CMK (cell line): ENCODE measurements at places on chromosomes 1 and 21.

DNA sequence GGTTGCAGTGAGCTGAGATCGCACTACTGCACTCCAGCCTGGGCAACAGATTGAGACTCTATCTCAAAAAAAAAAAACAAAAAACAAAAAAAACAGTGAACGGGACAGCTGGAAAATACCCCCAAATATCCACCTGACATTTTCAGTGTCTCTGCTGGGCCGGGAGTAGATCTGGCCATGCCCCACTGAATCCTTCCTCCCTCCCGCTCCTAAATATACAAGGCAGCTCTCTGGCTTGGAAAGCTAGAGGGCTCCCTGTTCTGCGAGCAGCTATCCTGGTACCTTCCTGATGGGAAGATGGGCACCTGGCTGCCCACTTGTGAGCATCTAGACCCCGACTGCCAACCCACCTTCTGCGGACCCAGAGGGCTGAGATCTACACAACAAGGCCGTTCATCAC, 21.4 kb downstream of the SPSB1 start:
- DNase-seq = no peak

GRCh38 chr1:225493591-225494246, 65.9 kb upstream of the LBR start:
- no peak for DNase-seq

- DNase-seq = no peak
Observed at GRCh38 chr1:14666373-14666772, 67.9 kb downstream of the KAZN start.

DNA sequence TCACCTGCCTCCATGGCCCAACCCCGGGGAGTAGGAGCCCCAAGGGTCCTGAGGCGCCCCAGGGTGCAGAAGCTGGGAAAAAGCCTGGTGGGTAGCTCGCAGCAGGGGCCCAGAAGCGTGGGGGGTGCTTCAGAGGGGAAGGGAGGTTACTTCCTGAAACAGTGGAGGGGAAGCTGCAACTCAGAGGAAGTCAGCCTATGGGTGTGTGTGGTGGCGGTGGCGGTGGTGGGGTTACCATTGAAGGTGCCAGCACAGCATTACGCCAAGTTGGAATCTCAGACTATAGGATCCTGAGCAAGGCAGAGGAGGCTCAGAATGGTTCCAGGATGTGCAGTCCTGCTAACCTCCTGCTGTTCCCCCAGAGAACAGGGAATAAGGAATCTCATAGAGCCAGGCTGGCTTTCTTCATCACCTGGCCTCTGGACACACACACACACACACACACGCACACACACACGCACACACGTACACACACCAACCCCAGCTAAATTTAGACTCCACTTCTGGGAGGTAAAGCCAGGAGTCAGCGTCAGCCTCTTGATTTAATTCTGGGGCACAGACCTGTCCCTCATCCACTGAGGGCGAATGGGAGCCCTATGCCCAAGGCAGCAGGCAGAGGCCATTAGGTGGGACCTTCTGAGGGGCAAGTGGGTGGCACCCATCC, 1.3 kb downstream of the DENND4B start:
- peak; percentile 79 for DNase-seq

GRCh38 chr1:45012639-45013278, 705 bp downstream of the UROD start:
- peak; percentile 99 for DNase-seq

DNA sequence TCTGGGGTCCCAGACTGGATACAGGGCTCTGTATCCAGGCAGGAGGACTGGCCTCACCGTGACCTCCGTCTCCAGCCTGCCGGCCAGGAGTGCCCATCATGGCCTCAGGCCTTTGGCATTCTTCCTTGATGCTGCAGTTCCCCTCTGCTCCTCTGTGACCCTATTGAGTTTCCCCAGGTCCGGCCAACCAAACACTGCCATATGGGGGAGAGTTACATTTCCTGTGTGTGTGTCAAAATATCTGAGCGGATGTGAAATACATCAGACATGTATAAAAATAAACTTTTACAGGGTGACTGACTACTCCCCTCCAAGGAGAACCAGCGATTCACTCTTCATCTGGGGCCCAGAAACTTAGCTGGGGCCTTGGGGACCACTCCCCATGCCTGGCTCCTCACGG, 10.2 kb upstream of the UBL4B start:
- no peak for DNase-seq

DNA sequence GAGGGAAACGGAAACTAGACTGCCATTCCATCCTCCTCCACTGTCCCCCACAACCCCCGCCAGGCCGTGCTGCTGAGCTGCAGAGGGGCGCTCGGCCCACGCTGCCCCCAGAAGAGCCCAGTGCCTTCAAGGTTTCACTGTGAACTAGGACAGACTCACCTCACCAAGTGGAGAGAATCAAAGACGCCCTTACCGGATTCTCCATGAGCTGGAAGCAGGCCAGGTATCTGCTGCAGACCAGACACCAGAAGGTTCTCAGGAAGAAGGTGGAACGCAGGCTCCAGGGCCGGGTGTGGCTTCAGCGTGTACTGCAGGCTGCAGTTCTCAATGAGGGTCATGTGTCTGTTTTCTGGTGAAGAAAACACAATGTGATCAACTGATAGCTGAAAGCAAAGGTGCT, 30.6 kb downstream of the NPHP4 start:
- no peak for DNase-seq
